ENCODE measurements at places on chromosomes 1 and 21. TPM values are rescaled to one million over a fixed set of nuclear protein-coding genes. Genes with fewer than 3 reads are reported as not detected.

SLFNL1 gene
- total RNA-seq = not detected

ARHGAP30 gene
- 178 TPM for total RNA-seq

FAM3B gene
- total RNA-seq = not detected

NOS1AP gene
- 0.12 TPM for total RNA-seq

SLC41A1 gene
- total RNA-seq = 34.9 TPM

All from activated CD4-positive, alpha-beta memory T cell treated with anti-CD3 and anti-CD28 coated beads for 36 hours (primary cell).